ENCODE measurements at places on chromosomes 13 and 19.

GRCh38 chr19:21883516-21883915 is 47.5 kb upstream of the ZNF43 start:
- DNase-seq: no peak

- no peak for DNase-seq
Observed at GRCh38 chr13:25170554-25171111, 1.5 kb downstream of the AMER2 start.

DNA sequence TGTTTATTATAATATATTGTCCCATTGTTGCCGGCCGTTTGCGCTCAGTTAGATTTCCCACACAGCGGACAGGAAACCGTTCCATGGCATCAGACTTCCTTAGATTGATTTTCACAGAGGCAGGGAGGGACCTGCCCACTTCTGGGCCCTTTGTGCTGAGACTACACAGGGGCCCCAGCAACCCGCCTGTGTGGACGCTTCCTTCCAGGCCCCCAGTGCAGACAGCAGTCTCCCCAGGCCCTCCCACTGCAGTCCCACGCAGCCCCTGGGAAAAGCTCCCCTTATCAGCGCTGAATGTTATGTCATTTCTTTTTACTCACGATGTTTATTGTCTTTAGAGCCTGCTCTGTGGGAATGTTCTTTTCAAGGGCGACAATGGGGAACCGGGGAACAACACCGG is 351.7 kb upstream of the ARGLU1 start:
- DNase-seq: no peak

DNA sequence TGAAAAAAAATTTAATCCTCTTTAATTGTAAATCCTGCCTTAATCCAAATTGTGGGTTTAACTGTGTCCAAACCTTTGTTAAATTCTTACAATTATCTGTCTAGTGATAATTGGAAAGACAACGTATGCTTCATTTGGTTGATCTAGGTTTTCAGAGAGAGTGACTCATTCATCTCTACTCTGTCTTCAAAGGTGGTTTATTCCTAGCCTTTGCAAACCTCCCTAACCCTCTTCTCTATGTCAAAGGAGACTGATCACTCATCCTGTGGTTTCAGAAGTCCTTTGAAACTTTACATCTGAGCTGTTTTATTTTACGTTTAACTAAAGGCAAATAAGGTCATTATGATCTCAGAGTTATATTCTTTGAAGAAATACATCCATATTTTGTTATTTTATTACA is 8.8 kb upstream of the OXGR1 start:
- DNase-seq: no peak

- DNase-seq: no peak
Observed at GRCh38 chr13:45838171-45838745, 13.3 kb downstream of the SIAH3 start.
